ENCODE measurements at places on chromosomes 4 and X.
A peak's percentile ranks its signal among the peaks of the same experiment; 100 is the strongest.

DNA sequence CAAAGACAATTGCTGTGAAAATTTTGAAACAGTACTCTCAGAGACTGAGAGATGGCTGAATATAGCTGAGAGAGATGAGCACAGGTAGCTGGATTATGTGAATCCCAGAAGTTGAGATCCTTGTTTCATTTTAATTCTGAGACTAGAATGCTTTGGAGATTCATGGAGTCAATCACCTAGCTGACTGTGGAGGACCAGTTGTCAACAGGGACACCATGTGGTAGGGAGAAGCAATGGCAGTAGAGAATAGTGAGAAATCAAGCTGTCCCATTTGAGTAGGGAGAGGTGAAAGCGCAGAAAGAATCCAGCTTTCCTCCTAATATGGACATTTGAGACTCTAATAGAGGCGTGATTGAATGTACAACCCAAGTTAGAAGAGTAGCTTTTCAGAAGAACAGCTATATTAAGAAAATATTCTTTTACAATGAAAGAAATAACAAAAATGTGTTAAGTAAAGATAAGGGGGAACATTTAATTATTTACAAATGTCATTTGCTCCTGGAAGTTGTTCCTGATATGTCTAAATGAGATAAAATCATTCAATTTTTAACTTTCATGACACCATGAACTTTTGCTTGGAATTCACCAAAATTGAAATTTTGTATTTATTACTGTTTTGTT, 30.3 kb upstream of the GLRB start:
- no peak for DNase-seq

DNA sequence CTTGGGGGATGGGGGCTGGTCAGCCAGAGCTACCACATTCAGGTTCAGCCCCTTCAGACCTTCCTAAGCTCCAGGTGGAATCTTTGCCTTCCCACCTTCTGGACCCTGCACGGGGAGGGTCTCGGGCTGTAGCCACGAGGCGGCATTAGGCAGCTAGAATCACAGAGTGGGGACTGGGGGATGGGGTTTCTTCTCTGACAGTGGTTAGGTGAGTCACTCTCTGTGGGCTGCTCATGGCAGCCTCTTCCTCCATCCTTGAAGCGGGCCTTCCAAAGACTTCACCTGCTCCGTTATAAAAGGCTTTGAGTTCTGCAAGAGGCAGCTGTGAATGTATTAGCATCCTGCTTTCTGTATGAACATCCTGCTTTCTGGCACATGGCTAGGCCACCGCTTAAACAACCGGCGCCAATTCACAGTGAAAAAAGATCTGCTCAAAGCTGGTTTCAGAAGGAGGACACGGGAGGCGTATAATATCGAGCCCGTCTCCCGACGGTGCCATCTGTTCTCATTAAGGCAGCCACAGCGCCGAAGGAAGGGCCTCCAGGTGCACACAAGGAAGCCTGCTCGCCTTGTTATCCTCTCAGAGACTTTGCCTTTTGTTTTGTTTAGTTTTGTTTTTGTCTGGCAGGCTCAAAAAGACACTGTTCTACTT, 74.3 kb upstream of the IGFBP7 start:
- no peak for DNase-seq

DNA sequence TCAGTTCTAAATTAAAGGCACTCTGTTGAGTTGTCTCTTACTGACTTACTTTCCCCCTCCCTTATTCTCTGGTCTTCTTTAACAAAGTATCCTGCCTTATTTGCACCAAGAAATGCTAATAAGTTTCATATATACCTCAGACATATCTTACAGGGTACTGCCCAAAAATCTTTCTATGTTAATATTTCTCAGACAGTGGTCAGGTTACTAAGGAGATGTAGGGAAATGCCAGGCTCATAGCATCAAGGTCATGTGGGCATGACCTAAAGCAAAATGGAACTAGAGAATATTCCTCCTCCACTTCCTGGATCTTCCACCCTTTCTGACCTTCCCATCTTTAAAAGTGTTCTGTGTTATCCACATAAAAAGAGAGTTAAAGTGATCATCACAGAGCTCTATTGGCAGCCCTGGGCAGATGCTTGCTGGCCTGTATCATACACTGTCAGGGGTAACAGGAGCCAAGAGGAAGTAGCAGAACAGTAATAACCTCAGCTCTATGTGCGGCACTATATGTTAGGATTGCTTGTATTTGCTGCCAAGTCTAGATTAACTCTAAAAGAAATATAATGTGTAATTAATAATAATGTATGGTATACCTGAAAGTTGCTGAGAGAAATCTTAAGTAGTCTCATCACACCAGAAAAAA, 74.3 kb downstream of the IQCM start:
- DNase-seq: no peak

- no peak for DNase-seq
Measured at GRCh38 chrX:23372220-23372902, 37.7 kb downstream of the PTCHD1 start.

GRCh38 chr4:76689145-76689817, 208.7 kb downstream of the SOWAHB start:
- DNase-seq: no peak

- DNase-seq: peak; percentile 27
Measured at GRCh38 chrX:39149761-39150160, 348.5 kb downstream of the MID1IP1 start.

DNA sequence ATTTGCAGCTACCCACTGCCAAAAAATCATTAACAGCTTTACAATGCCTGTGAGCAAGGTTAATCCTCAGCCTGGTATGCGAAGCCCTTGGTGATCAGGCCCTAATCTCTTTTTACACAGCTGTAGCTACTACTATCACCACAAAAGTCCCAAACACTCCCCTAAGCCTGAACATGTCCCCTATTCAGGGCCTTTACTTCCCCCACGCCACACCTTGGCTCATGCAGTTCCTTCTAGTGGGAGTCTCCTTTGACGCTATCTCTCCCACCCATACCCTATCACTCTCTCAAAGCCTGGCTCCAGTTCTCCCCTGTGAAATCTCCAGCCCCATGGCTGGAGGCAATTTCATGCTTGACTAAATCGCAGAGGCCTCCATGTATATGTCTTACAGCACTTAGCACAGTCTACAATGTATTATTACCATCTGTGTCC, 90.6 kb upstream of the CBR4 start:
- no peak for DNase-seq

DNA sequence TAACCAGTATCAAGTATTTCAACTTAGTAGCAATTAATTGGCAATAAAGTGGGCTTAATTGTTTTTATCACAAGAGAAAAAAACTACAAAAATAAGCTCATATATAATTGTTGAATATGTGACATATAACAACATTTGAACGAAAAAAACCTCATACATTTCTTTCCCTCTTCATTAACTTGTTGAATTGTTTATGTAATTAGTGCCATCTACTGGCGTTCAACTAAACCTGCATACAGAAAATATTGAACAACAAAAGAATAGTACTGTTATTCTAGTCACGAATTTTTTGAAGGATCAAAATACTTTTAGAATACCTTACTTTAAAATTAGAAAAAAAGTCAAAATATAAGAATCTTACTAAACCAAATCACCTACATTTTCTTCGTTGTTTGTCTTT, 586.5 kb upstream of the FTHL17 start:
- DNase-seq: no peak
